ENCODE measurements at places on chromosomes 12 and 14. TPM values are rescaled to one million over a fixed set of nuclear protein-coding genes. Genes with fewer than 3 reads are reported as not detected.

Gene FOXM1
- total RNA-seq = 24.3 TPM

Gene FRMD6
- 45.3 TPM for total RNA-seq

Gene GPATCH2L
- total RNA-seq = 78.8 TPM

Gene KRT79
- total RNA-seq = not detected

Gene FOXN4
- total RNA-seq = not detected

Gene TGFB3
- total RNA-seq = 1.5 TPM

Gene PACS2
- total RNA-seq = 113 TPM

GRCh38 chr12:47280543-47281300 lies 201.0 kb upstream of the AMIGO2 start:
- no peak overlapping the region for H3K4me3 ChIP-seq
- H3K4me1 ChIP-seq = peaks cover 19% of the 10 kb centered on the region
- no peak for DNase-seq
- no peak overlapping the region for H3K27ac ChIP-seq

DNA sequence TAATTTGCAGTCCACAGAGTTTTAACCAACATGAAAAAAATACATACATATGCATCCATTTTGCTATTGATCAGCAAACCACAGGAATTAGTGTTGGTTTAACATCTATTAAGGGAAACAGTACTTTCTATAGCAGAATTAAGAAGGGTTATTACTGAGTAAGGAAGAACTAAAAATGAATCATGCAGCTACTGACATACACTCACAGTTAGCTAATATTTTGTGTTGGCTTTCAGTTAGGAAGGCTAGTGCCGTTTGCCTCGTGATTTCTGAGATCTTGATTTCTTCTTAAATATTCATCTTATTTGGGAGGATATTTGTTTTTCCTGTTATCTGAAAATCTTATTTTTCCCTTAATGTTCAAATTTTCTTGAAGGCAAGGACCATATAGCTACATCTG lies 423.4 kb downstream of the NOVA1 start:
- no peak overlapping the region for H3K4me3 ChIP-seq
- no peaks in the 10 kb centered on the region for H3K4me1 ChIP-seq
- no peak overlapping the region for H3K27ac ChIP-seq

DNA sequence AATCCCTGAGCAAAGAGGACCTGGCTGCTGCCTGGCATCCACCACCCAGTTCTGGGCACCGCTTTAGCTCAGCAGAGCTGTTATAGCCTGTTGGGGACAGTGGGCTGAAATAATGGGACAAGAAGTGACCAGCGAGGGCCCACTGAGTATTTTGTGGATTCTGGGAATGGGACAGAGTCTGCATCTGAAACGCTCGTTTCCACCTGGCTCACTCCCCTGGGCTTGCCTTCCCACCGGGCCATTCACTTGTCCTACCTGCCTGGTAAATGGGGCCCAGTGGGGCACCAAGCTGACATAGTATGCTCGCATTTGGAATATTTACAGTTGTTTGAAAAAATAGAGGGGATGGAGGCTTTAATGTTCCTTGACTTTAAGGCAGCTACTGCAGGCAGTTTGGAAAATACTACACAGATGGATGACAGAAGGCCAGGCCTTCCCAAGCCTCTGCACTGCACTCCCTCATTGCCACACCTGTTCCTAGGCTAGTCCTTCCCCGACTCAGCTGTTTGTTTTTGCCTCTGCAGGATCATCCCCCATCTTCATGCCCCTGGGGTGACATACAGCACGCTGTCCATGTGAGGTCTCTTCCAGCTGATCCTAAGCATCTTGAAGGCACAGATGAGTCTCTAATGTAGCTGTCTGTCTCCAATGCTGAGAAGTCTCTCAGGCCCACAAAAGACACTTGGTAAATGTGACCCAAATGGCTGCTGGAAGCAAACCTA lies 61.3 kb upstream of the DICER1 start:
- no peak for DNase-seq
- no peak overlapping the region for H3K4me3 ChIP-seq
- H3K27ac ChIP-seq = no peak overlapping the region
- H3K27me3 ChIP-seq = peaks cover 2% of the 10 kb centered on the region
- H3K36me3 ChIP-seq = no peaks in the 10 kb centered on the region
- peaks cover 5% of the 10 kb centered on the region for H3K4me1 ChIP-seq

DNA sequence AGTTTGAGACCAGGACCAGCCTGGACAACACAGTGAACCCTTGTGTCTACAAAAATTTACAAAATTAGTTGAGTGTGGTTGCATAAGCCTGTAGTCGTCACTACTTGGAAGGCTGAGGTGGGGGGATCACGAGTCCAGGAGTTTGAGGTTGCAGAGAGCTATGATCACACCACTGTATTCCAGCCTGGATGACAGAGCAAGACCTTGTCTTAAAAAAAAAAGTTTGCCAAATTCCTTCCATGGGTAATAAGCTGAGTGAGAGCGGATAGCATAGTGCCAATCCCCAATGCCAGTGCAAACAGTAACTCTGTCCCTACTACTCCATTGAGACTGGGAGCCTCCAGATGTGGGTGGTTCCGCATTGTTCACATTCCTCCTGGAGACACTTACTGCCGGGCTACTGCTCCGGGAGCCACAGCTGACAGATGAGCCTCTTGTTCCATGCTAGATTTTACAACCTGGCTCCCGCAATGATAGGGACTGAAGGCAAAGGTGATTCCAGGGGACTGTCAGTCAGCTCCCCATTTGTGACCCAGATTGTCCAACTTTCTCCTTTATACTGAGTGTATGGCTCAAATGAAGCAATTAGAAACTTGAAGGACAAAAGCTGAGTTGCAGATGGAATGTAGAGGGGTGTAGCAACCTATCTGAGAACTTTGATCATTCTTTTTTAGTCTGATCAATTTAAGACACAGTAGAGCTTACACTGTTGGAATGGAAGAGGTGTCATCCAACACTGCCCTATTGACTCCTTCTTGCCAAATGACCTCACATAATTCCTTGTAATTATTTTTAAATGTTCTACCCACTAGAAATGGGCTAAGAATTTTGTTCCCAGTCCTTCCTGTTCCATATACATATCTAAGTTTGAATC lies 13.4 kb upstream of the FRMD6 start:
- peaks cover 4% of the 10 kb centered on the region for H3K27me3 ChIP-seq
- H3K36me3 ChIP-seq = no peaks in the 10 kb centered on the region
- no peak overlapping the region for H3K27ac ChIP-seq
- H3K4me1 ChIP-seq = no peaks in the 10 kb centered on the region

- no peak overlapping the region for H3K4me3 ChIP-seq
- H3K4me1 ChIP-seq = peaks cover 2% of the 10 kb centered on the region
- DNase-seq = no peak
- no peak overlapping the region for H3K27ac ChIP-seq
These were observed 83.4 kb downstream of the SYNE3 start for GRCh38 chr14:95433094-95433478.

GRCh38 chr14:91380610-91381371 lies 36.8 kb downstream of the CCDC88C start:
- peak overlapping the region; percentile 61 for H3K27ac ChIP-seq
- no peak for DNase-seq
- no peak overlapping the region for H3K4me3 ChIP-seq
- H3K27me3 ChIP-seq = peaks cover 18% of the 10 kb centered on the region
- H3K4me1 ChIP-seq = peaks cover 53% of the 10 kb centered on the region

DNA sequence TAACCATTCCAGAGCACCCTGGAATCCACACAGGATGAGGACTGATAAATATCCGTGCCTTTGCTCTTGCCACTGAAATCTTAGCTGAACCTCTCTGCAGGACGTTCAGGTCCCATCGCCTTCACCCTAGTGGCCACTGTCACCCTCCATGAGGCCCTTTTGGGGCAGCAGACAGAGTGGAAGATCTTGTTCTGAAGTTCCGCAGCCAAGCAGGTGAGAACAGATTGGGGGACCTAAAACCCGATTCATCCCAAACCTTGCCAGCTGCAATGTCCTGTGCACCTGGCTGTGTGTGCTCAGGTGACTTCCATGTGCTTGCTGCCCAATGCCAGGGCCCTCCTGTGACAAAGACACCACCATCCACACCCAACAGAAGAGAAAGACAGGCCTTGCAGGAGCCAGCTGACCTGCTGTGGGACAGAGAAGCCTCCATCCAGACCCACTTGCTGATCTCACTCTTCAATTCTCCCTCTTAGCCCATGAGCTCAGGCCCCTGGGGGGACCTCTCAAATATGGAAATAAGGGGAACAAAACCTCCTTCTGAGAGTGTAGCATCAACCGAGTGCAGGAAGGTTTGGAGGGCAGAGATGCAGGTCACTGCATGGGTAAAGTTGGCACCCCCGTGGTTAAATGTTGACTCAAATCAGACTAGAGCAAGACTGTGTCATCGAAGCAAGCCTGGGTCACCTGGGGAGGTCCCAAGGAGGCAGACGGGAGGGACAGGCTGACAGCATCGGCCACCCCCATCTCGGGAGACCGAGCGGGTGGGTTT lies 308.7 kb upstream of the DIO3 start:
- no peak overlapping the region for H3K4me3 ChIP-seq
- H3K4me1 ChIP-seq = peaks cover 5% of the 10 kb centered on the region
- H3K27ac ChIP-seq = no peak overlapping the region
- no peaks in the 10 kb centered on the region for H3K36me3 ChIP-seq
- H3K27me3 ChIP-seq = peaks cover 8% of the 10 kb centered on the region

DNA sequence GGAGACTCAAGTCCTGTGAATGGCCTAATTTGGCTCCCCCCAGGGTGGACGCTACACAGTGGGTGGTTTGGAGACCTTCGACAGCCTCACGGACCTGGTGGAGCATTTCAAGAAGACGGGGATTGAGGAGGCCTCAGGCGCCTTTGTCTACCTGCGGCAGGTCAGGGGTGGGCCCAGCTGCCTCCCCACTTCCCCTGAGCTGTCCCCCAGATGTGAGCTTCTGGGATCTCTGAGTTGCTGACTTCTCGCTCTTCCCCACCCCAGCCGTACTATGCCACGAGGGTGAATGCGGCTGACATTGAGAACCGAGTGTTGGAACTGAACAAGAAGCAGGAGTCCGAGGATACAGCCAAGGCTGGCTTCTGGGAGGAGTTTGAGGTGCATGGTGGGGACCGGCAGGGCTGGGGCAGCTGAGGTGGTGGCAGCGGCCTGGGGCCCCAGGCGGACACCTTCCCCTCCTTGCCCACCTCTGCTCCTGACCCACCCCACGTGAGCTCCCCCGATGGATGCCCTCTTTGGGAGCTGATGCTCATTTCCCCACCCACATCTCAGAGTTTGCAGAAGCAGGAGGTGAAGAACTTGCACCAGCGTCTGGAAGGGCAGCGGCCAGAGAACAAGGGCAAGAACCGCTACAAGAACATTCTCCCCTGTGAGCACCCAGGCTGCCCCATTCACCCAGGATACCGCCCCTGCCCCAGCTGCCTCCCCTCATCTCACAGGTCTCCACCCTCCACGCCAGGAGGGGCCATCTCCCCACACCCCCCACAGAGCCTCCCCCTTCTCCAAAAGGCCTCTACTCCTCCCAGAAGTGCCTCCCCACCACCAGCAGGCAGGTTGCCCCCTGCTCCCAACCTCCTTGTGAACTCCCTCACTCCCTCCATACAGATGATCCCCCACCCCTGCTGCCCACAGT lies 4.2 kb downstream of the PTPN6 start:
- peaks cover 5% of the 10 kb centered on the region for H3K36me3 ChIP-seq
- no peak overlapping the region for H3K27ac ChIP-seq
- H3K27me3 ChIP-seq = peaks cover 17% of the 10 kb centered on the region
- no peak overlapping the region for H3K4me3 ChIP-seq

DNA sequence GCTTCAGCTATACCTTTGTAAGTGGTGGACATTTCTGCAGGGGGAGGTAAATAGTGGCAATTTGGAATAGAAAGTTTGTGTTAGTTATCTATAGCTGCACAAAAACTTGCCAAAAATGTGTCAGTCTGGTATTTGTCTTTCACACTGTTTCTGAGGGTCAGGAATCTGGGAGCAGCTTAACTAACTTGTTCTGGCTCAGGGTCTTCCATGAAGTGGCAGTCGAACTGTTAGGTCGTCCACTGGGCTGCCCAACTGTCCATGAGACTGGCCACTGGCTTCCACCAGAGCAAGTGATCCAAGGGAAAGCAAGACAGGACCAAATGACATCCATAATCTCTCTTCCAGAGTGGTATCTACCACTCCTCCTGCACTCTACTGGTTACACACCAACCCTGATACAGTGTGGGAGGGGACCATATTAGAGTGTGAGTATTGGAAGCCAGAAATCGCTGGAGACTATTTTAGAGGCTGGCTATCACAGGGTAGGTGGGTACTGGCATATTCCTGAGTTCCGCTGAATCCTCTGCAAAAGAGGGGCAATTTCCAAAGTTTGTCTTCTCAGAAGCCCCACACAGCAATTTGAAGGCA lies 60.9 kb downstream of the DYRK2 start:
- peaks cover 20% of the 10 kb centered on the region for H3K4me1 ChIP-seq
- H3K36me3 ChIP-seq = no peaks in the 10 kb centered on the region
- peaks cover 4% of the 10 kb centered on the region for H3K27me3 ChIP-seq
- no peak for DNase-seq

- no peaks in the 10 kb centered on the region for H3K36me3 ChIP-seq
- no peaks in the 10 kb centered on the region for H3K27me3 ChIP-seq
- DNase-seq = no peak
- no peak overlapping the region for H3K4me3 ChIP-seq
- no peaks in the 10 kb centered on the region for H3K4me1 ChIP-seq
These were observed 9.7 kb upstream of the PTGER2 start for GRCh38 chr14:52304248-52304904.

Measured in endothelial cell (in vitro differentiated cells).